ENCODE measurements at places on chromosomes 12 and 14.

GRCh38 chr12:863285-863684, 86.2 kb downstream of the RAD52 start:
- no peak for DNase-seq

GRCh38 chr14:39847194-39847593, 415.0 kb upstream of the FBXO33 start:
- no peak for DNase-seq

GRCh38 chr12:7940906-7941305, 4.9 kb upstream of the SLC2A3 start:
- DNase-seq: no peak

- no peak for DNase-seq
Observed at GRCh38 chr12:122052285-122052684, 26.3 kb upstream of the MLXIP start.

GRCh38 chr12:119012179-119012578, 30.8 kb downstream of the SRRM4 start:
- no peak for DNase-seq

- DNase-seq: no peak
Observed at GRCh38 chr12:25054783-25055144, 105.9 kb upstream of the BCAT1 start.

DNA sequence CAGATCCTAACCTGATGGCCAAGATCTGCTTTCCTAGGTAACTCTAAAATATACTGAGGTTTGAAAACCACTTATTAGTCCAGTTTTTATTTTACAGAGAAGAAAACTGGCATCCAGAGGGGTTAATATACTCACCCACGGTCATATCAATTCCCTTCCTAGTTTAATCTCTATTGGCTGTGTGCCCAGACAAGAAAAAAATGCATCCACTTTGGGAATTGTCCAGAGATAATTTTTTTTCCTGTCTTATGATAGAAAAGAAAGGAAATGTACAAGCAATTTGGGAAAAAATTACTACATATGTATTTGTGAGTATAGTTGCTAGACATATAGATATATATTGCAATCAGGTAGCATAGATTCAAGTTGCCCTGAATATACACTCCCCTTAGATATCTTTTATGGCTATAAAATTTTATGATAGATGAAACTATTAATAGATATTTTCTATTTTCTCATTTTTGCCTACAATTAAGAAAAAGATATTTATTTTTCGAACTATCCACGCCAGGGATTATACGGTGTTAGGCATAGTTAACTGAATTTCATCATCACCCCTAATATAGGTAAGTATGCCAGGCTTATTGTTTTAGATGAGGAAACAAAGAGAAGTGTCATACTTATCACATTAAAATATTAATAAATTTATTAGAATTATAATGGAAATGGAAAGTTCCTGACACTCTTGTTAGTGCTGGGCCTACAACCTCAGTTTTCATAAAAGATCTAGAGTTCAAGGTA, 100.5 kb upstream of the SLC38A2 start:
- no peak for DNase-seq

GRCh38 chr12:13114251-13115052, 11.0 kb upstream of the GSG1 start:
- no peak for DNase-seq

- DNase-seq: no peak
Observed at GRCh38 chr12:119180380-119181040, 1.8 kb downstream of the HSPB8 start.

DNA sequence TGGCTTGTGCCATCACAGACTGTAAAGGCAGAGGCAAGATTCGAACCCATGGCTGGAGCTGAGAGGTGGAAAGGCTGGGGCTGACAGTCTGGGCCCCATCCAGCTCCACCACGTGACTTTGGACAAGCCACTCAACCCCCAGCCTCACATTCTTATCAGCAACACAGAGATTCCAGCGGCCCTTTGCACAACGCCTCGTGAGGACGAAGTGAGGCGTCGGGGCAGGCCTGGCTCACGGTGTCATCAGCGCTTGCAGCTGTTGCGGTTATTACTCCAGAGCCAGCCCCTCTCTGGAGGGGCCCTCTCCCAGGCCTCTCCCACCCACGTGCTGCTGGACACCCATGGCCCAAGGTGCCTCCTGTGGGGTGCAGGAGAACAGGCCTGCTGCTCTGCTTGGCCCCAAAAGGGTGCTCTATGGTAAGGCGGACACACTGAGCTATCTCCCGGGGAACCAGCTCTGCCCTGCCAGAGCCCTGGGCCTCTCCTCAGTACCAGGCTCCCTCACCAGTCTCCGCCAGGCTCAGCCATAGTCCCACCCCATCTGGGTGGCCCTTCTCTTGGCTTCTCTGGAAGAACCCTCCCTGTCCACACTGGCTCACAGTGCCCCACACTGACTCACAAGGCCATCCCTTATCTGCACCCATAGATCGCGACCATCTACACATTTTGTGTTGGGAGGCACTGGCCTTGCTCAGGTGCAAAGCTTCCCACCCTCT, 21.1 kb downstream of the CHGA start:
- no peak for DNase-seq

DNA sequence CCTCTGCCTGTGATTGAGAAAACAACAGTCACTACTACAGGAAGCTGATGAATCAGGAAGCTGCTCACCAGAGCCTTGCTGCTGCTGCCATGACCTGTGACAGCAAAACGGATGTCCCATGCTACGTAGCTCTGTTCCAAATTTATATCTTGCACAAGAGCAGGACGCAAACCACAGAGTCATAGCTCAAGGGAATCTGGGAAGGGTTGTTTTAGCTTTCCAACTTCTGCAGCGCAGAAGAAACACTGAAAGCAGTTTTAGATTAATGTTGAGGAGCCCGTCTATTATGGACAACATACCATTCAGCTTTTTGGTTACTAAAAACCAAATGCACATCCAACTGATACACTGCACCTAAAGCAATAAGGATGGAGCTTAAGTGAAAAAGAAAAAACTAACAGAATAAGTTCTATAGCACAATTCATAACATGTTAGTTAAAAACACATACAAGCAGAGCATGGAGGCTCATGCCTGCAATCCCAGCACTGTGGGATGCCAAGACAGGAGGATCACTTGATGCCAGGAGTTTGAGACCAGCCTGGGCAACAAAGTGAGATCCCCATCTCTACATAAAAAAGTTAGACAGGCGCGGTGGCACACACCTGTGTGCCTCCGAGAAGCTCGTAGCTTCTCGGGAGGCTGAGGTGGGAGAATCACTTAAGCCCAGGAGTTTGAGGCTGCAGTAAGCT, 1.7 kb upstream of the ANKRD33 start:
- DNase-seq: no peak

- no peak for DNase-seq
Observed at GRCh38 chr14:92514844-92515514, 1.4 kb downstream of the RIN3 start.

GRCh38 chr12:65620046-65620445, 204.2 kb upstream of the HMGA2 start:
- DNase-seq: no peak

- no peak for DNase-seq
Observed at GRCh38 chr12:6730169-6730568, 6.3 kb downstream of the COPS7A start.

GRCh38 chr14:89415159-89415558, 1.9 kb downstream of the FOXN3 start:
- no peak for DNase-seq

- DNase-seq: no peak
Observed at GRCh38 chr12:115261691-115262398, 577.9 kb upstream of the TBX3 start.

DNA sequence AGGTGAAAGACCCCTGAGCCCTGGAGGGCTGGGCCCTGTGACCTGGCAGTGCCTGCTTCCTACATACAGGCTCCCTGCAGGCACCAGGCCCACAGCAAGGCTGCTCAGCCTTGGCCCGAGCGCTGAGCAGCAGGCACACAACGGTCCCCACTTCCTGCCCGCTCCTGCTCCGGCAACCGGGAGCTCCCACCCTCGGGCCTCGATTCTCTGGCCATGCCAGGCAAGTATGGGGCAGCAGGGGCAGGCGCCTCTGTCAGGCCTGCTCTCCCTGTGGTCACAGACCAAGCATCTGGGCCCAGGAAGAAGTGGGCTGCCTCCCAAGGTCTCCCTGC, 30.6 kb upstream of the NUDT14 start:
- no peak for DNase-seq

DNA sequence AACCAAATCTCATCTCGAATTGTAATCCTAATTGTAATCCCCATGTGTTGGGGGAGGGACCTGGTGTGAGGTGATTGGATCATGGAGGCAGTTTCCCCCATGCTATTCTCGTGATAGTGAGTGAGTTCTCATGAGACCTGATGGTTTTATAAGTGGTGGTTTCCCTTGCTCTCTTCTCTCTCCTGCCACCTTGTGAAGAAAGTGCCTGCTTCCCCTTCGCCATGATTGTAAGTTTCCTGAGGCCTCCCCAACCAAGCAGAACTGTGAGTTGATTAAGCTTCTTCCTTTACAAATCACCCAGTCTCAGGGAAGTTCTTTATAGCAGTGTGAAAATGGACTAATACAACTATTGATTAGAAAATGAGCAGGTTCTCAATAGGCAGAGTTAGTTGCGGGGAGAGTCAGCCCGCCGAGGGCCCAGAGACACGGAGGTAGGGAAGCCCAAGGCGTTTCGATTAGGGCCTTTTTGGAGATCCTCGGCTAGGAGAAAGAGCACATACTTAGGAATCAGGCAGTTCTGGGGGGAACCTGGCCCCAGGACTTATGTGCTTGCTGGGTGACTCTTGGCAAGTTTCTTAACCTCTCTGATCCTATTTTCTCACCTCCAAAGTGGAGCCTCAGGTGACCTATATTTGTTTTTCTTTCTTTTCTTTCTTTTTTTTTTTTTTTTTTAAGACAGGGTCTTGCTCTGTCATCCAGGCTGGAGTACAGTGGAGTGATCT, 65.7 kb downstream of the MVK start:
- no peak for DNase-seq

DNA sequence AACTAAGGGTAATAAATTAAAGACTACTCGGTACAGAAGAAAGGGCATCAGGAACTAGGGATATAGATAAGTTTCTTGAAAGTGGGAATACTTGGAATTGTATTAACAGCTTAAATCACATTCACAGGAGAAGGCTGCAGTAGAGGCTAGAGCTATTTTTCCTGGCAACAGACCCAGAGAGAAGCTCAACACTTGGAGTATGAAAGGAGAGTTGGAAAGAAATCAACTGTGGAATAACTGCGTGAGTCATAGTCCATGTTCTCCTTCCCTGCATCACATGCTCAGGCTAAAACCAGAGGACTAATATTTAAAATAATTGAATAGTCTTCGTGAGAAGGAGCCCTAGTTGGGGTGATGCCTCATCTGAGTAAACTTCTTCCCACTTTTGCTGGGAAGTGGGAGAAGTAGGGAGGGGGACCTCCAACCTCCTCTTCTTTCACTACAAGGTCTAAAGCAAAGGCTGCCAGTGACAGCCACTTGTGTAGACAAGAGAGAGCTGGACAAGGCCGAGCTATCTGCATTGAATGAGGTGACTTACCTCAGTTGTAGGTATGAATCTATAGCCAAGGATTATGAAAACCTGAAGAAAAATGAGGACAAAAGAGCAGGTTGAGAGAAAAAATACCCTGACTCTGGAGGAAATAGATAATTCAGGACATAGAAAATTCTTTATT, 32.7 kb downstream of the DYRK2 start:
- no peak for DNase-seq

- no peak for DNase-seq
Observed at GRCh38 chr12:130920119-130920703, 33.5 kb upstream of the ADGRD1 start.

DNA sequence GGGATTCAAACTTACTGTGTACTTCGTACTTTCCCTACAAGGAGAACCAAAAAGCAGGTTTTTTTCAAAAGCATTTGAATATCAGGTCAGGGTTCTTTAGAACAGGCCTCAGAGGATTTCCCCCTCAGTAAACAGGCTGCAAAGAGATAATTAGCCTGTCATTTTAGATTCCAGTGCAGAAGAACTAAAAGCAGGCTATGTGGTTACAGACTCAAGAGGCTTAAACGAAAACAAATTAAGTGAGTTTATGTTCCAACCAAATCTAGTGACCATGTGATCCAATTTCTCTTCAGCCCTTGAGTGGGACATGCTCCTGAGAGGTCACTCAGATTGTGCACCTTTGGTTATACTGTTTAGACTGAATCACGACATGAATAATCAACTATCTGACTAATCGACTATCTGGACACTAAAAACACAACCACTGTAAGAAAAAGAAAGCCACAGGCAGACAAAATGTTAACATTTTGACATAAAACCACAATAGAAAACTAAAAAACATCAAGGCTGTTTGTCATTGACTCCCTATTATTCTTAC, 4.5 kb downstream of the TMED8 start:
- no peak for DNase-seq

- peak; percentile 45 for DNase-seq
Observed at GRCh38 chr12:47276621-47277309, 197.0 kb upstream of the AMIGO2 start.

DNA sequence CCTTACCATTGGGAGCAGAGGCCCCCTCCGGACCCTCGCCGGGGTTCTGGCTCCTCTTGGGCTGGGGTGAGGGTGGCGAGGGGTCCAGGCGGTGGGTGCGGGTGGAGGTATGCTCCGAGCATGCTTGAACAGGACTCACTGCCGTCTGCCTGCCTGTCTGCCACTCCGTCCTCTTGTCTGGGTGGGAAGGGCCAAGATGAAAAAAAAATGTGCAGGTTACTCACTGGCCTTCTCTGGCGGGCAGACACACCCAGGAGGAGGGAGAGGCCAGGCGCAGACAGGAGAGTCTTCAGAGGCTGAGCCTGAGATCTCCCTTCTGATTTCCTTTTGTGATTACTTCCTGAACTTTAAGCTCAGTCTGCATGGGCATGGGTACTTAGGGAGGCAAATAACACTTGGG, 76.1 kb downstream of the STON2 start:
- DNase-seq: peak; percentile 70

DNA sequence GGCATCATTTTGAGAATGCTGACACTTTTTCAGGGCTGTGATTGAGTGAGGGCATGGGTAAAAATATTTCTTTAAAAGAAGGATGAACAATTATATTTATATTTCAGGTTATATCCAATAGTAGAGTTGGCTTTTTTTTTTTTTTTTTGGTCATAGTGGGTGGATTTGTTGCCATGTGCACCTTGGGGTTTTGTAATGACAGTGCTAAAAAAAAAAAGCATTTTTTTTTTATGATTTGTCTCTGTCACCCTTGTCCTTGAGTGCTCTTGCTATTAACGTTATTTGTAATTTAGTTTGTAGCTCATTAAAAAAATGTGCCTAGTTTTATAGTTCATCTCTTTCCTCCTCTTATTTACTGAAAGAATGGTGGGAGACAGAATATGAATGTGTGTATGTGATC, 1.4 kb upstream of the RAB5B start:
- DNase-seq: no peak

GRCh38 chr12:91001306-91001705, 3.5 kb downstream of the EPYC start:
- DNase-seq: no peak

- DNase-seq: no peak
Observed at GRCh38 chr12:125221602-125222001, 156.4 kb downstream of the AACS start.

Data from urinary bladder (tissue), 4 donors.